SHP77 (cell line): ENCODE measurements at places on chromosomes 12 and 14.

DNA sequence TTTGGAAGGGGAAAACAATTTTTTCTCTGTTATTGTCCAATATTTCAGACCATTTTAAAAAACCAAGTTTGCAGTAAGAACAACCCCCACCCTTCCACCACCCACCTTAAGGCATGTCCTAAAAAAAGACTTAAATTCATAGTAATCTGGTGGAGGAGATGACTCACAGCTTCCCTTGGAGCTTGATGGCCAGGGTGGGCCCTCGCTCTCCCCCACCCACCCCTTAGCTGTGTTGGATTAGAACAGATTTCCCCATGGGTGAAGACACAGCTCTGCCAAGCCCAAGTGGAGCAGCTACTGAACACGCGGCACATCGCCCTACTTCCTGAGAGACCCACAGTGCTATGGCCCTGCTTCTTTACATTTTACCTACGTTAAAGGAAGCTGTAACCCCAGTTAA lies 140.3 kb downstream of the GCH1 start:
- no peak for DNase-seq

GRCh38 chr12:94261119-94261518 lies 112.7 kb downstream of the PLXNC1 start:
- no peak for DNase-seq

DNA sequence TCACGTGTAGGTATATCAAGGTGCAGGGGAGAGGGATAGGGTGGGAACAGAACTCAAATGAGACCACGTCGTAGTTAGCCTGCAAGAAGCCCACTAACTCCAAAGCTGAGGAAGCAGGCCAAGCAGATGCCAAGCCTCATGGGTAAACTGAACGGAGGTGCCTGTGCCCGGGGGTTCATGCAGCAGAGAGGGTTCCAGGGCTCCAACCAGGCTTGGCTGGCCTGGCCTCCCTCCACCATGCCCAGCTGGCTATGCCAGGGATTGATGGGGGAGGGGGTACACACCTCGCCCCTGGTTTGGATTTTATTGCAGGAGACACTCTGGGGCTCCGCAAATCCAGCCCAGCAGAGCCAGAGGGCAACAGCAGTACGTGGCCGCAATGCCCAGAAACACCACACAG lies 27.3 kb downstream of the PXN start:
- no peak for DNase-seq

DNA sequence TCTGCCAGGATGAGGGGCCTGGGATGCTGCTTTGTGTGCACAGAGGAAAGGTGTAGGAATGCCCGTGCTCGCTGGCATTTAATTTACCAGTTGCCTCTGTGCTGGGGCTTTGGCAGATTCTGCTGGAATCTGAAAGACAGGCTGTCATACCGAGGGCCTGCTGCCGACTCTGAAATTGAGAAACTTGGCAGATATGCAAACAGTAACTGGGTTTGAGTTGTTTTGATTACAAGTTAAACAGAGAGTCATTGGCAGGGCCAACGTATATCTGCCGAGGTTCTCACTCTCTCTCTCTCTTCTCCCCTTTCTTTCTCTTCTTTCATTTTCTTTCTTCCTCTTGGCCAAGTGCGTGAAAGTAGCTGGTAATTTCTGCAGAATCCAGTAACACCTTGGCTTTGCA lies 618.7 kb downstream of the VRK1 start:
- no peak for DNase-seq

- peak; percentile 78 for DNase-seq
Observed at GRCh38 chr14:20415782-20416206, 2.5 kb upstream of the TEP1 start.

- DNase-seq, result no peak
Observed at GRCh38 chr12:47954058-47954457, 9.3 kb upstream of the TMEM106C start.

DNA sequence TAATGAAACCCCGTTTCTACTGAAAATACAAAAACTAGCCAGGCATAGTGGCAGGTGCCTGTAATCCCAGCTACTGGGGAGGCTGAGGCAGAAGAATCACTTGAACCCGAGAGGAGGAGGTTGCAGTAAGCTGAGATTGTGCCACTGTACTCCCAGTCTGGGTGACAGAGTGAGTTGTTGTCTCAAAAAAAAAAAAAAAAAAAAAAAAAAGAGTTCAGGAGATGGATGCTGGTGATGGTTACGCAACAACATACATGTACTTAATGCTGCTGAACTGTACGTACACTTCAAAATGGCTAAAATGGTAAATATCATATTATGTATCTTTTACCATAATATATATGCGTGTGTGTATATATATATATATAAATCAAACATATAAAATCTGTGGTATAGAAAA lies 29.0 kb downstream of the ACTN1 start:
- no peak for DNase-seq

GRCh38 chr12:123238330-123238682 lies 5.1 kb downstream of the MTRFR start:
- DNase-seq, result no peak

- DNase-seq, result no peak
Observed at GRCh38 chr12:127548123-127548553, 718.8 kb upstream of the TMEM132C start.

DNA sequence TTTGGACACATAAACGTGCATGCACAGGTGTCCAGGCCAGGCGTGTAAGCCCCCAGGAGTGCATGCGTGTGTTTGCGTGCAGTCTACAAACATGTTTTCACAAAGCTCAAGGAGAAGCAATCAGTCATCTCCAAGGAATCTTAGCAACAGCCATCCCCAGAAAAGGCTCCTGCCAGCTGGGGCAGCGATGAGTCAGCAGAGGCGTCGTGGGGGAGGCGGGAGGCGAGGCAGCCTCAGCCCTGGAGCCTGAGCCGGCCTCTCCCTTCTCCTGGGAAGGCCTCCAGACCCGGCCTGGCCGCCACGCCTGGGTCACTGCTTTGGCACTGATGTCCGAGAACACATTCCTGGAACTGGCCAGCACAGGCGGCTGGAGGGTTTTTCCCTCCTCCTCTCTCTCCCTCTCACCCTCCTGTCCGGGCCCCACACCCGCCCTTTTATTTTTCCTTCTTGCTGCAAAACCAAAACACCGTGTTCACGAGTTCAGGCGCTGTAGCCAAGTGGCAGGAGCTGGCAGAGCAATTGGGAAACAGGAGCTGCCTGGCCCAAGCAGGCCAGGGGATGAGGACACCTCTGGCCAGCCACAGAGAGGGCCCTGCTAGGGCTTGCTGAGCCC lies 92.7 kb downstream of the LRRC74A start:
- DNase-seq, result peak; percentile 72

GRCh38 chr14:31921721-31922120 lies 155.4 kb upstream of the ARHGAP5 start:
- DNase-seq, result no peak

DNA sequence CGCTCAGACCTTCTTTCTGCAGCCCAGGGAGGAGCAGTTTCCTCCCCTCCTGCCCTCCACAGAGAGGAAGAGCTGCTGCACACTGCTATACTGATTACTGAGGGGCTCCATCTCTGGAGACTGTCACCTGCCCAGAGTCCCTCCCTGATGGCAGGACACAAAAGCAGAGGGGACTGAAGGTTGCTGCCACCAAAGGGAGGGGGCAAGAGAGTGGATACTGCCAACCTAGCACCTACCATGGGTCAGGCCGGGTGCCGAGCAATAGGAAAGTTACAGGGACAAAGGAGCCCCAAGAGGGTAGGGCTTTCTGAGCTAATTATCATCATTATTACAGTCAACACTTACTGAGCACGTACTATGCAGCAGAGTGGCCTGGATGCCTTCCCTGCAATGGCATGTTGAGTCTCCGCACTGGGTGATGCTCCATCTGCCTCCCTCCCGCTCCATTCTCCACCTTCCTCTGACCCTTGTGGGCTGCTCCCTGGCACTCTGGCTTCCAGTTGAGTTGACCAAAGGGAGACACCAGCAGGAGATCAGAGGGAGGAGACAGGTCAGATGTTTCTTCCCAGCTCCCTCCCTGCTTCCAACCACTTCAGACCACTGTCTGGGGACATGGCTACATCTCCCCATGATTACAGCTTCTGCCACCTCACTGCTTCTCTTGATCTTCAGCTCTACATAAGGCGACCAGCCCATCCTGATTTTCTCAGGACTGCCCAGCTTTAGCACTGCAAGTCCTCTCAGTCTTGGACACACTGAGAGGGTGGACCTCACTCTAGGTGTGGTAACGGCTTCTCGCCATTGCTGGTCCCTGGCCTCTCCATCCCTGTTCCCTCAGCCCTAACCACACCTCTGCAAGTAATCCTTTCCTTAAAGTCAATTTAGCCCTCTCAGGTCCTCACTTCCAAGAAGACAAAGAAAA lies 2.6 kb upstream of the KRT79 start:
- no peak for DNase-seq

DNA sequence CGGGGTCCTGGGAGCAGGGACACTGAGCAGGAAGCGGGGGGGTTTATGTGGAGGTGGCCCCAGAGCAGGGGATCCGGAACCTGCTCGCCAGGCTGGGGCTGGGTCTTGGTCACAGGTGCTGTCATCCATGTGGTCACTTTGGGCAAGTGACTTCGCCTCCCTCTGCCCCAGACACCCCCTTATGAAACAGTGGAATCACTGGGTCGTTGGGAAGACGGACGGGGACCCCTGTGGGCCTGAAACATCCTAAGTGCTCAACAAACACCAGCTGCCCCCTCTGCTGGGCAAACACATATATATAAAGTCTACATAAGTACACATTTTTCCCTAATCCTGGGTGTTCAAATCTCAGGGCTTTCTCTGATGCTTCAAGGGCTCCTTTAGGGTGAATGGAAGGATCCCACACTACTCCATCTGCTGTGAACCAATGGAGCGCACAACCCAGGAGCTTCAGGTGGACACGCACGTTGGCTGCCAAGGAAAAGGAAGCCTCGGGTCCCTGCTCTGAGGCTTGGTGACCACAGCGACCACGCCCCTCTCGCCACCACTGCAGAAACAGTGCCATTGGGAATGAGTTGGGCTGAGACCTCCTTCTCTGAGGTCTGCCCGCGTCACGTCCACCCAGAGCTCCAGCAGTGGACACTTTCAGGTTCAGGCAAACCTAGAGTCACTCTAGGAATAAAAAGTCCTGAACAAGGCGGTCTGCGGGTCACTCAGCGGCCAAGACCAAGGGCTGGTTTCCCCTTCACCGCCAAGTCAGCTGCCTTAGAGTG lies 54.6 kb downstream of the CDC42BPB start:
- no peak for DNase-seq

DNA sequence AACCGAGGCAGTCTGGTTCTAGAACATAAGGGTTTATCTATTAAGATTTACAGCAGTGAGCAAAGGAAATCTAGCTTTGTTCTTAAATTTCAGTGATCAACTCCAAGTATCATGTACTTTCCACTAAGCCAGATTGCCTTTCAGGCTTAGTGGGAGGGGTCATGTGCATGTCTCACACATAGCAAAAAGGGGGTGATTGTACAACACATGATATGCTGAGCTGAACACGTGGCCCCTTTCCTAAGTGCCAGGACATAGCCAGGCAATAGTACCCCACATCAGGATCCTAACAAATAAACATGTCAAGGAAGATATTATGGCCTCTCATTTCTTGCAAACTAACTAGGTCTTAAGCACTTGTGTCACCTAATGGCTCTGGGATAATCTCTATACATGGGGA lies 347.2 kb downstream of the C12orf75 start:
- DNase-seq, result no peak

DNA sequence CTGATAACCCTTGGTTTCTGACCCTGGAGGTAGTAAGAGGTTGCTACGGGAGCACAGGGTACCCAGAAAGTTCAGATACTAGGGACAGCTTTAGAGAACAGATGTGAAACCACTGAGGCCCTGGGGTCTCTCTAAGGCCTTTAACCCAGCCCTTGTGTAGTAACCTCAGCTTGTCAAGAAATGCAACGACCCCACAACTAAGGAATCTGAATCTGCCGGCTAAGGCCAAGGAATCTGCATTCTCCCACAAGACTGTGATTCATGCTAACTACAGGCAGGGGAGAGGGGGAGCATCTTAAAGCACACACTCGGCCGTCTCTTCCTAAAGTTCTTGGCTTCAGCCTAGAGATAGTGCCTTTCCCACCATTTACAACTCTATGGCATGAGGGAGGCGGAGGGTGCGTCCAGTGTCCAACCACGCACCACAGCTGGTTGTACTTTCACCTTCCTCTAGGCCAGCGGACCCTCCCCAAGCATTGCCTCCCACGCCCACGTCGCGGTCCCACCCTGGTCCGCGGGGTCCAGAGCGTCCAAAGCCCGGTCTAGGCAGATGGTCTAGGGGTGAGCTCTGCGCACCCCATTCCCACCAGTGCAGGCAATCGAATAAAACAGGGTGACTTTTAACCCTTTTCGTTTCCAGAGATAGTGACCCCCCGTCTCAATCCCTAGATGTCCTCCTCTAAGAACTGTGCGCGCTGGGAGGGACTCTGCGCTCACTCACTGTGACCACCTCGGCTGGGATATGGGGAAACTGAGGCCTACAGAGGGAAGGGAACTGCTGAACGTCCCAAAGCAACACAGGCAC lies 735 bp upstream of the VASH1 start:
- no peak for DNase-seq

- no peak for DNase-seq
Observed at GRCh38 chr12:19431407-19432308, 7.6 kb upstream of the AEBP2 start.

GRCh38 chr12:2320841-2321240 lies 268.1 kb downstream of the CACNA1C start:
- DNase-seq, result no peak

DNA sequence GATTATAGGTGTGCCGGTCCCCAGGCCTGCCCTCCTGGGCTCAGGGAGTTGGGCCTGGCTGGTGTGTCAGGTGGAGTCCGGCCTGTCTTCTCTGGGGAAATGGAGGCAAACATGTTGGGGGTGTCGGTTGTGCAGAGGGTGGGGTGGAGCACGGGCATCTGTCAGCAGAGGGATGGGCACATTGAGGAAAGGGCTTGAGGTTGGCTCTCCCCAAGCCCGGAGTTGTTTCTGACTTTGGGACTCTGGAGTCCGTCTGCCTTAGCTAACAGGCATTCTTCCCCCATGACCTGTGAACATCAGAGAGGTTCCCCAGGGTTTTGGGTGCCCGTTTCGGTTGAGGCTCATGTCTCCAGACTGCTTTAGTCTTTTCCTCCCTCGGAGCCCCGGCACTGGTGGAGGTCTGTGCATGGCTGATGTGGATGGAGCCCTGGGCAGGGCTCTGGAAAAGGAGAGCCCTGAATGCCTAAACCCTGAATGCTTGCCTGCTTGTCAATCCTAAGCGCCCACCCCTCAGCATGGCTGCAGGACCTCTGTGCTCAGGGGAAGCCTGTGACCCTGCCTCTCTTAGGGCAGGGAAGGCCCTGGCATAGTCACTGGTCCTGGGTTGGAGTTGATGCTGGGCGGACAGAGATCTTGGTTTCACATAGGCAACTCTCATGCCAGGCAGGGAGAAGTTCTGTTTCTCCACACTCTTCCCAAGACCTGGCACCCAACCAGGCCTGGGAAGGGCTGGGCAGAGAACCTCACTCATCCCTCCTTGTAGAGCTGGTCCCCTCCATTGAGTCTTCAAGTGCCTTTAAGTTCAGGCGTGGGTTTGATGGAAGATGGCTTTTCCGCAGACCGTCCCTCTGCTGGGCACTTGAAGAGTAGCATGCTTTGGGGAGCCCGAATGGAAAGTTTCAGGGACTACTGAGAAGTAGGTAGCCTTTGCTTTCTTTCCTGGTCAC lies 12.9 kb downstream of the NYNRIN start:
- DNase-seq, result peak; percentile 51
